ENCODE measurements at places on chromosomes 11 and 22. TPM values are rescaled to one million over a fixed set of nuclear protein-coding genes. Genes with fewer than 3 reads are reported as not detected.

TMA7B gene
- 1.0 TPM for total RNA-seq

FBLN1 gene
- 238 TPM for total RNA-seq

OPCML gene
- total RNA-seq: 4.1 TPM

C11orf65 gene
- 0.69 TPM for total RNA-seq

FAT3 gene
- 17.6 TPM for total RNA-seq

OR52E8 gene
- not detected for total RNA-seq

SLC15A3 gene
- total RNA-seq: 0.62 TPM

SEC14L6 gene
- 1.4 TPM for total RNA-seq

DNA sequence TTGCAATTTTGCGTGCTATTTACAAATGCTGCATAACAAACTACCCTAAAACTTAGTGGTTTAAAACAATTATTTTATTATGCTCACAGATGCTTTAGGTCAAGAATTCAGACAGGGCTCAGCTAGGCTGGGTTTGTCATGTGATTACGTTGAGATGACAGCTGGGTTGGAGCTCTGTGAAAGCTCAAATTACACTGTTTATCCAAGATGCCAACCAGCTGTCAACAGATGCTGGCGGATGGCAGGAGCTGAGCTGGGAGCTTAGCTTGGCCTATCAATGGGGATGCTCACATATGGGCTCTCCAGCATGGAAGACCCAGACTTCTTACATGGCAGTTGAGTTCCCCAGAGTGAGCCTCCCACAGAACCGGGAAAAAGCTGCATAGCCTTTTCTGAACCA is 62.7 kb downstream of the STK33 start:
- H3K27ac ChIP-seq: no peak overlapping the region
- H3K27me3 ChIP-seq: peaks cover 1% of the 10 kb centered on the region
- no peak overlapping the region for H3K4me3 ChIP-seq
- H3K4me1 ChIP-seq: peaks cover 22% of the 10 kb centered on the region
- no peak for DNase-seq

GRCh38 chr22:25380122-25380747 is 160.8 kb downstream of the CRYBB2 start:
- H3K4me3 ChIP-seq: no peak overlapping the region
- peaks cover 10% of the 10 kb centered on the region for H3K4me1 ChIP-seq
- peaks cover 19% of the 10 kb centered on the region for H3K36me3 ChIP-seq
- no peak overlapping the region for H3K27ac ChIP-seq

GRCh38 chr11:91608677-91609076 is 615.9 kb upstream of the FAT3 start:
- peaks cover 11% of the 10 kb centered on the region for H3K4me1 ChIP-seq
- no peaks in the 10 kb centered on the region for H3K27me3 ChIP-seq
- H3K4me3 ChIP-seq: no peak overlapping the region
- H3K36me3 ChIP-seq: no peaks in the 10 kb centered on the region

DNA sequence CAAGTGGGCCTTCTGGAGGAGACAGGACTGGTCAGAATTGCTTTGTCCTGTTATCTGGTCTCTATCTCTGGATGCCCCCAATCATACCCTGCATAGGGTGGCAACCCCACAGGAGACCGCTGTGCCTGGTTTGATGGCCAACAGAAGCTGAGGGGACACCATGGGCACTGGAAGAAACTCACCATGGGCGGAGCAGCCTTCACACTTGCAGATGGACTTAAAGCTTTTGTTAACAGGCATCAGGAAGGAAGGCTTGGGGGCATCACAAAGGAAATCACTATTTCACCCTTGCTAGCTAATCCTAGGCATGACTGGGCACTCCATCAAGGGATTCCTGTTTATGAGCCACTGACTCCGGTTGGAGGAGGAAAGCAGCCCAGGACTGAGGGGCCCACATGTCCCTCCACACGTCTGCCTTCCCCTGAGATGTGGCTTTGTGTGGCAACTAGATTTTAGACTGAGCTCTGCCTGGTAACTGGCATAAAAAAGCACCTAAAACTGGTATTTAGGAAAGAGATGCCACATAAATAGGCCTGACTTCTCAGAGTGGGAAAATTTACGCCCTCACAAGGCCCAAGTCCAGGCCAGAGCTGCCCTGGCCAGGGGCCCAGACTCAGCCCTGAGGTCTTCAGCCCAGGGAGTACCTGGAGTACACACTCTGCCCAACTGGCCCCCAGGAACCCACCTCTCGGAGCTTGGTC is 57.0 kb upstream of the LYVE1 start:
- H3K27ac ChIP-seq: no peak overlapping the region
- no peak for DNase-seq
- no peak overlapping the region for H3K4me3 ChIP-seq
- peaks cover 7% of the 10 kb centered on the region for H3K27me3 ChIP-seq
- H3K4me1 ChIP-seq: peaks cover 26% of the 10 kb centered on the region
- peaks cover 2% of the 10 kb centered on the region for H3K36me3 ChIP-seq

DNA sequence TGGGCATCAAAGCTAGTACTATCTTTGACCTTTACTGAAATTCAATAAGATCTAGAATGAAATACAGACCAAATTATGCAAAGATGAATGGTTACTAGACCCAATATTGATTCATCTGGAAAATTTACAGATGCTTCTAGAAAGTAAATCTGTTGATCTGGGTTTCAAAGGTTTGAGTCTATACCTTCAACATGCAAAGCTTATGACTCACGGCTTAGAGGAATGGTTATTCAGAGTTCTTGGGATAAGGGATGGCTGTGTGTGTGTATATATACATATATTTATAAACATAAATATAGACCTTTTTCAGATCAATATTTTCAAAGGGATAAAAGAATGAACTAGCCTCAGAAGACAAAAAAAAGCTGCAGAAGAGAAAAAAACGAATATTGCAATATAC is 1.3 kb downstream of the SPTY2D1 start:
- peaks cover 10% of the 10 kb centered on the region for H3K4me1 ChIP-seq
- H3K4me3 ChIP-seq: peak overlapping the region; percentile 100
- H3K27me3 ChIP-seq: peaks cover 7% of the 10 kb centered on the region
- no peak for DNase-seq

- H3K4me3 ChIP-seq: no peak overlapping the region
- H3K4me1 ChIP-seq: no peaks in the 10 kb centered on the region
- no peak for DNase-seq
- peaks cover 18% of the 10 kb centered on the region for H3K36me3 ChIP-seq
- H3K27me3 ChIP-seq: peaks cover 2% of the 10 kb centered on the region
These were observed 64.7 kb downstream of the DGCR2 start for GRCh38 chr22:19057539-19057938.

DNA sequence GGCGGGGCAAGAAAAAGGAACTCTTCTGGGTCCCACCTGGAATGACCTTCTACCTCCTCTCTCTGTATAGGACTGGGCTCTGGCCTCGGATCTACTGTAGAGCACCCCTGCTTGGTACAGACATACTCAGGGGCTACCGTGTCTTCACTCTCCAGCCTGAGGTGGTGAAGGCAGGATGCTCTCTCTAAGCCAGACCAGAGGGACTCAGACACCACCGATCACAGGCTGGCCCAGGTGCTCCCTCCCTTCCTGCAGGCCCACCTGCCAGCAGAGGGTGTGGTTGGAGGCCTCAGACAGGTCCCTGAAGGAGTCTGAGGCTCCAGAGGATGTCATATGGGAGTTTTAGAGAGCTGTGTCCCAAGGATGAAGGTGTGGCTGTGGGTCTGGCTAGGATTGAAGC is 4.1 kb downstream of the NHERF4 start:
- H3K36me3 ChIP-seq: no peaks in the 10 kb centered on the region
- no peak overlapping the region for H3K27ac ChIP-seq

DNA sequence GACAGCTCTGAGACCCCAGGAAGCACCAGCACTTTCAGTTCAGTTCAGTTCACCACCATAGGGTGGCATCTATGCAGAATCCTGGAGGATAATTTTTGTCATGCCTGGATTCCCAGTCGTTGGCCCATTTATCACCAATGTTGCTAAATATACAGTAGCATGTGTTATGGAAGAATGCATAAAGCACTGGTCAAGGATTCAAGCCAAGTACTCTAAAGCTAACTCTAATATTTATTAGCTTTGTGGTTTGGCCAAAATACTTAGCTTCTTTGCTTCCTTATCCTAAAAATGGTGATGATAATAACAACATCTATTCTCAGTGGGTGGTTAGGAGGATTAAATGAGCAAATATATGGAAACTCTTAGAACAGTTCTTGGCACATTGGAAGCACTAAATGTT is 294.7 kb upstream of the ZC3H12C start:
- H3K4me3 ChIP-seq: no peak overlapping the region
- H3K27me3 ChIP-seq: no peaks in the 10 kb centered on the region
- no peak overlapping the region for H3K27ac ChIP-seq

DNA sequence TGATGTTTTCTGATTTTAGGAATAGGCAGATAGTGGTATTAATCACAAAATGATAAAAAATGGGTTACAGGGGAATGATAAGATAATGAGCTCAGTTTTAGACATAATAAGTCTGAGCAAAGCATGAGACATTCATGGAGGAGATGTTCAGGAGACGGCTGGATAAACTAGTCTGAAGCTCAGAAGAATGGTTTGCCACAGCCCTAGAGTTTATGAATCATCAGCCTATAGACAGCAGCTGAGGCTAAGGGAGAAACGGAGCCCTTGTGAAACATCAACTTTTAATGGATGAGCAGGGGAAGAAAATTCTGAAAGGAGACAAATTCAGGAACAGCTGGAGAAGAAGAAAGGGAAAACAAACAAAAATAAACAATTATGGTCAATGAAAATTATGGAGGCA is 87.2 kb downstream of the RELT start:
- H3K4me3 ChIP-seq: no peak overlapping the region
- H3K36me3 ChIP-seq: no peaks in the 10 kb centered on the region
- H3K27me3 ChIP-seq: no peaks in the 10 kb centered on the region
- no peaks in the 10 kb centered on the region for H3K4me1 ChIP-seq

GRCh38 chr11:2846056-2846455 is 39.5 kb downstream of the CDKN1C start:
- H3K36me3 ChIP-seq: peaks cover 4% of the 10 kb centered on the region
- no peak overlapping the region for H3K27ac ChIP-seq
- H3K4me3 ChIP-seq: no peak overlapping the region
- DNase-seq: no peak

Data from endothelial cell (in vitro differentiated cells).